ENCODE measurements at places on chromosomes 1 and 21. TPM values are rescaled to one million over a fixed set of nuclear protein-coding genes. Genes with fewer than 3 reads are reported as not detected.

The PRMT2 gene
- 75.9 TPM for total RNA-seq

The SHE gene
- not detected for total RNA-seq

The PIGK gene
- 33.9 TPM for total RNA-seq

The S100A9 gene
- total RNA-seq, result not detected

The VPS13D gene
- total RNA-seq, result 12.7 TPM

The HHIPL2 gene
- total RNA-seq, result 1.3 TPM

The DFFA gene
- 78.0 TPM for total RNA-seq

The PDZK1IP1 gene
- total RNA-seq, result not detected

The ARTN gene
- not detected for total RNA-seq

The C1orf122 gene
- 70.7 TPM for total RNA-seq

The CDK18 gene
- 0.87 TPM for total RNA-seq

The GPR37L1 gene
- total RNA-seq, result not detected

The RBP7 gene
- total RNA-seq, result not detected

The SLC1A7 gene
- not detected for total RNA-seq

The SHISAL2A gene
- total RNA-seq, result not detected

The SLC5A3 gene
- 9.2 TPM for total RNA-seq

The CR2 gene
- total RNA-seq, result not detected

DNA sequence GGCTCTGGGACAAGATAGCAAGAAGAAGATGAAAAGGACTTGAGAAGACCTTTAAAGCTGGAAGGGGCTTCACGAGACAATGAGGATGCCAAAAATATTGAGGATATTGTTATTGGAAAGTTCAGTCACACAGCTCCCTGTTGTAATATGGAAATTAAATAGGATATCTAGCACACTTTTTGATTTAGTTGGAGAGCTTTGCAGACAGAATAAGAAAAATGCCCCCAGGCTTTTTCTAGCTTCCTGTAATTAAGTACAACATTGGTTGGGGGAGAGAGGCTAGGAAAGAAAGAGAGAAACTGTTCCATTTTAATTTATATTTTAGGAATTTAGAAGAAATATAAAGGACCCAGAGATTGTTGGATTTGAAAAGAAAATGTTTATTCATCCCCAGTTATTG, 27.5 kb downstream of the RBM11 start:
- DNase-seq, result no peak

DNA sequence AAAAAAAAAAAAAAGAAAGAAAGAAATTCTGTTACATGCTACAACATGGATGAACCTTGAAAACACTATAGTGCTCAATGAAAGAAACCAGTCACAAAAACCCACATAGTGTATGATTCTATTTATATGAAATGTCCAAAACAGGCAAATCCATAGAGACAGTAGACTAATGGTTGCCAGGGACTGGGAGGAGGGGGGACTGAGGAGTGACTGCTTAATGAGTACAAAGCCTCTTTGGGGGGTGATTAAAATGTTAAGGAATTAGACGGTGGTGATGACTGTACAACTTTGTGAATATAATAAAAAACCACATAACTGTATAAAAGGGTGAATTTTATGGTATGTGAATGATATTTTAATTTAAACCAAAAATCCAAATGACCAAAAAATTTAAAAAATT, 116.0 kb upstream of the GUCA2B start:
- DNase-seq, result no peak

GRCh38 chr1:52072291-52072690, 16.2 kb downstream of the BTF3L4 start:
- no peak for DNase-seq

GRCh38 chr1:112389689-112390088, 6.3 kb upstream of the CTTNBP2NL start:
- no peak for DNase-seq

- DNase-seq, result no peak
These were observed 67.8 kb downstream of the ITPKB start for GRCh38 chr1:226671277-226671676.

- no peak for DNase-seq
These were observed 27.8 kb upstream of the SLC19A1 start for GRCh38 chr21:45570071-45570470.

DNA sequence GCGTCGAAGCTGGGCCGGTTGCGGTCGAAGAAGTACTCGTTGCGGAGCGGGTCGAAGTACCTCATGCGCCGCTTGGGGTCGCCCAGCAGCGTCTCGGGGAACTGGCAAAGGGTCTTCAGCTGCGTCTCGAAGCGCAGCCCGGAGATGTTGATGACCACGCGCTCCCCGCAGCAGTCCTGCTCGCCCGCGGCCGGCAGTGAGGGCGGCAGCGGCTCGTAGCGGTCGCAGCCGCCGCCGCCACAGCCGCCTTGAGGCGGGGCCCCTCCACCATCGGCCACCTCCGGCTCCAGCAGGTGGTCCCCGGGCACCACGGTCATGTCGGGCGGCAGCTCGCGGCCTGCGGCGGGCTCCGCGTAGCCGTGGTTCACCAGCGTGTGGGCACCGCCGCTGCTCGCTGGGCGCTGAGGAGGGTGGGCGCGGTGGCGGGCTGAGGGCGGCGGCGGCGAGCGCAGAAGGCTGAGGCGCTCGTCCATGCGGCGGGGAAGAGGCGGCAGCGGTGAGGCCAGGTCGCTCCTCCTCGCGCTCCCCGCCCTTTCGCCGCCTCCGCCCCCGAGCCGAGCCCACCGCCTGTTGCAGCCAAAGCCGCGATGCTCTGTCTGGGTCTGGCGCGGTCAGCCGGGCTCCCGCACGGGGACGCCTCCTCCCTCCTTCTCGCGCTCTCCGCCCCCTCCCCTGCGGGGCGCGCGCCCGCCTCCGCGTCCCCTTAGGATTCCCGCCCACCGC, at the start of gene KCNA3:
KCNA3 (minus strand) TSS at position 604 of the 723 bp plus-strand sequence; CDS start at position 473, 131 bp downstream.
- no peak for DNase-seq

GRCh38 chr1:217402301-217402700, 228.6 kb downstream of the GPATCH2 start:
- DNase-seq, result peak; percentile 67

- peak; percentile 18 for DNase-seq
These were observed 1.7 kb upstream of the KRTAP10-5 start for GRCh38 chr21:44582055-44582454.

- no peak for DNase-seq
These were observed 156.2 kb downstream of the AKT3 start for GRCh38 chr1:243693800-243694199.

- DNase-seq, result no peak
These were observed 516.6 kb downstream of the SMYD3 start for GRCh38 chr1:245990315-245991022.

GRCh38 chr1:189563784-189564183, 913.9 kb downstream of the BRINP3 start:
- DNase-seq, result no peak

DNA sequence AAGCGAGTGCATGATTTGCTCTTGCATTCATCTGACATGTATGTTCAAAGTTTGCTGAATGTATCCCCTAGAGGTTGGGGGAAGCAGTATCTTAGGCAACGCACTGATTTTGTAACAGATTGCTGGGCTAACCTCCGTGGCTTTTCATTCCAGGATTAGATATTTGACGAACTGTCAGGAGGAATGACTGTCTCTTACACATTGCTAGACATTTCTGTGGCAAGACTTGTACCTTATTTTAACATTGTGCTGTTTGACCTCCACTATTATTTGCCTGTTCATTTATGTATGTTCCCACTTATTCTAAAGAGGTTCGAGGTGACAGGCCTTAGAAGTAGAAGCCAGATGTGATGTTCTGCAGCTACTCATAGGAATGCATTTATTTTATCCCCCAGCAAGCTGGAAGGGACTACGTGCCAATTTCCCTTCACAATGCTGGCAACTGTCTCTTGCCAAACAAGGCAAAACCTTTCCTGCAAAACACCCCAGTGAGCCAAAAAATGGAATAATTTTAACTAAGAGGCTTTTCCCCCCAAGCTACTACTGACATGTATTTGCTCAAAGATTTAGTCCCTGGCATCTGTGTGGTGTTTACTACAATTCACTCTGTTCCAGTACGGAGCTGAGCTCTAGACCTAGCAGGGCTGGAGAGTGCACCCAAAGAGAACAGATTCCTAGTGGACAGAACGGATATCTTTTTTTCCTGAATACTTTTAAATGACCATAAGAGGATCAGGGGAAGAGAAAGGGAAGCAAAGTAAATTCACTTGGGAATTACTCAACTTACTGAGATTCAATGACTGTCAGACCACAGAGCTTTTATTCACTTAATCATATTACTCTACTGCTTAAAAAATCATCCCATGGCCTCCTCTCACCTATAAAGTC, 646.2 kb downstream of the SMYD3 start:
- no peak for DNase-seq

- no peak for DNase-seq
These were observed 83.1 kb downstream of the SCMH1 start for GRCh38 chr1:41158966-41159365.

GRCh38 chr1:203649999-203650836, 23.6 kb downstream of the ATP2B4 start:
- DNase-seq, result no peak

DNA sequence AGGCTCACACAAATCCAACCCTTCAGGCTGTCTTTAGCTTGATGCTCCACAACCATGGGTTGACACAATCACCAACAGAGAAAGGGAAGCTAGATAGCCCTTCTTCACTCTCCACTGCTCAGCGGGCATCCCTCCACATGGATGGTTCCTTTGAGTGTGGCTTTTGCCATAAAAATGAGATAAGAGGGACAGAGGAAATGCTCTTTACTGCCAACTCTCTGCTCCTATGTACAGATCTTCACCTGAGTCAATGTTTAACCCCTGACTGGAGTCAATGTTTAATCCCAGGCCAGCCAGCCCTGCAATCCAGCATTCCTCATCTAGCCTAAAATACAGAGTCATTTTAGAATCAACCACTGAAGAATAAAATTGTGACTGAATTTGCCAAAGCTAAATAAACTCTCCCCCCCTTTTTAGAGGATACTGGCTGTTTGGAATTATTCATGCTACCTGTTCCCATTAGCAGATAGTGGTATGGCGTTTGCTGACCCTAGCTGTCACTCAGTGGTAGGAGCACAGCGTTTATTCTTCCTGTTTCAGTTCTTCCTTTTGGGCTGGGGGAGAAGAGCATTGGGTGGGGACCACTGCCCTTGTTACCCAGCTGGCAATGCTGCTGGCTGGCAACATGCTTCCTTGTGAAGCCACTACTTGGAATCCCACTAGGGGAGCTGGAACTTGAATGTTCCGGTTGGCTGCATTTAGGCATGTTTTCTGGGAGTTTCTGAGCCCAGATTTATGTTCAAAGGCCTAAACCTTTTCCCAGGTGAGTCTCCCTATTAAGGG, 5.2 kb upstream of the PIGR start:
- no peak for DNase-seq

- DNase-seq, result no peak
These were observed 7.1 kb downstream of the FAM89A start for GRCh38 chr1:231032963-231033362.

- no peak for DNase-seq
These were observed 26.3 kb downstream of the PPFIA4 start for GRCh38 chr1:203052601-203053000.

DNA sequence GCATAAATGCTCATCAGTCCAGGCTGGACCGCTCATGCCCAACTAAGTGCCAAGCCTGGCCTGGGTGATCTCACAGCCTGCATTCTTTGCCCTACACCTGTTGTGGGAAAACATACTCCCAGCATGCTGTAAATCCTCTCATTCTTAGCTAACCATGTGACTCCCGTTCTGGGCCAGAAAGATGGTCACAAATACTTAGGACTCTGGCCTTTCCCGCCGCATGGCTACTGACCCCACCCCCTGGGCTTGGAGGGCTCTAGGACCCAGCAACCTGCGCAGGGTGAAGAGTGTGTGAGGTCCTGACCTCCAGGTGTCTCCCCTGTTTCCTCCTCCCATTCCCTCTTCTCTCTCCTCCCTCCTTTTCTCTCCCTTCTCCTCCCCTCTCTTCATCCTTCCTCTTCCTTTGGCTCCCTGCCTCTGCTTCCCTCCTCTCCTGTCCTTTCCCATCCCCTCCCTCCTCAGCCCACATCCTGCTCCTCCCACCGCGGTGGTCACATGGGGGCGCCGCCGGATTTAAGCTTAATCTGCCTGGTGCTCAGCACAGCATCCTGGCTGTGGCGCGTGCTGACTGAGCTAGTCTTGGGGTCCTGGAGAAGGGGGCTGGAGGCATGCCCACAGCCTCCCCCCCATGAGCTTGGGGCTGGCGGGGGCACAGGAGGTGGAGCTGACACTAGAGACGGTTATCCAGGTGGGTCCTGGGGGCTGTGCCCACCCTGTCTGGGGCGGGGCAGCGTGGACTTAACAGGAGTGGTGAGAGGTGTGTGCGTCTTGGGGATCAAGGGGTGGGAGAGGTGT, at the start of gene CROCC:
CROCC (plus strand) TSS at position 541 of the 795 bp plus-strand sequence; CDS start at position 629, 88 bp downstream.
- DNase-seq, result peak; percentile 86

- no peak for DNase-seq
These were observed 74.5 kb downstream of the S1PR1 start for GRCh38 chr1:101311146-101311920.

DNA sequence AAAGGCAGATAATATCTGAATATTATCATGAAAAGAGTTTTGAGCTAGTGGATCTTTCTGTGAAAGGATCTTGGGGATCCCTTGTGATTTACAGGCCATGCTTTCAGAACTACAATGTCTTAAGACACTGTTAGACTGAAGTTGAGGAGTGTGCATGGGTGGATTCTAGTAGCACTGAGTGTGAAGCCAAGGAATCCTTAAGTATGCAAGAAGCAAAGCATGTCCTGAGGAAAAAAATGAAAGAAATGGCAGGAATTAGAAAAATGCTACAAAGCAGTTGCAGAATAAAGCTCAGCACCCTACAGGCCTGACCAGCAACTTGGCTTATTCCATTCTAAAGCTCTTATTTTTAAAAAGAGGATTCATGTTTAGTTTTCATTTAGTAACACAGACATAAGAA, 11.9 kb downstream of the STX6 start:
- DNase-seq, result no peak

DNA sequence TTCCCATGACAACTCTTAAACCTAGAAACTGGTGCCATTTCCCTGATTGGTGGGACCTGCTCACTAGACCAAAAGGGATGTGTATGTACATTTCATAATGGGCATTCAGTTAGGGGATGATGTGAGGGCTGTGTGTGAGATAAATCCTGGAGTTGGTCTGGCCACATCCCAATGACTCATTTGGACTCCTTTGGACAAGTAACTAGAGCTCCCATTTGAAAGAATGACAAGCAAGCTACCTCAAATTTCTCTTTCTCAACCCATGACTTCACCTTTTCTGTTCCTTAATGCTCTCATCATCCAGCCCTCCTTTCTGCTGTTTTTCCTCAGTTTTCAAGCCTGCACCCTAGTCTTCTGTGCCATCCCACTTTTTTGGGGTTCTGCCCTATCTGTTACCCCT, 27.9 kb downstream of the EBNA1BP2 start:
- peak; percentile 92 for DNase-seq

DNA sequence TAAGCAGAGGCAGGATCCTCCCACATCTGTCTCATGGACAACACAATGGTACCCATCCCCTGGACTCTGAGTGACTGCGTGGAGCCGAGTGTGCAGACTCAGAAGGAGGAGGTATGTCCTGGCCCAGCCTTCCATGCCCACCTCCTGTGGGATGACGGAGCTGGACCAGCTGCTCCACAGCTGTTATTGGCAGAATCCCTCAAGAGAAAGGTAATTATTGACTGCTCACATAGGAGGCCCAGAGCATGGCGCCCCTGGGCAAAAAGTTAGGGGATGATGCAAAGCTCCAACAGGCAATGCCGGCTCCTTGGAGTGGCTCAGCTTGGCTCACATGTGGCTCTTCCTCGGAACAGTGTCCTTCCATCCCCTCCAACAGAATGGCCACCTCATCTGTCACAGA, 12.2 kb upstream of the ACTRT2 start:
- no peak for DNase-seq

- no peak for DNase-seq
These were observed 172.0 kb upstream of the KIAA0040 start for GRCh38 chr1:175364424-175365076.

GRCh38 chr1:237562242-237562823, 328.4 kb downstream of the ZP4 start:
- DNase-seq, result peak; percentile 74
